ENCODE measurements at places on chromosomes 3 and 15. TPM values are rescaled to one million over a fixed set of nuclear protein-coding genes. Genes with fewer than 3 reads are reported as not detected.

CPA3 gene
- not detected for total RNA-seq

HGD gene
- total RNA-seq: not detected

SLC6A6 gene
- 32.5 TPM for total RNA-seq

POLQ gene
- total RNA-seq: 5.0 TPM

SLC22A14 gene
- not detected for total RNA-seq

SST gene
- total RNA-seq: not detected
